SHP77 treated with DMSO at 0.1 percent for 48 hours (cell line): ENCODE measurements at places on chromosomes 2 and 18.

GRCh38 chr2:35447215-35447614, 908.4 kb upstream of the CRIM1 start:
- DNase-seq = no peak

DNA sequence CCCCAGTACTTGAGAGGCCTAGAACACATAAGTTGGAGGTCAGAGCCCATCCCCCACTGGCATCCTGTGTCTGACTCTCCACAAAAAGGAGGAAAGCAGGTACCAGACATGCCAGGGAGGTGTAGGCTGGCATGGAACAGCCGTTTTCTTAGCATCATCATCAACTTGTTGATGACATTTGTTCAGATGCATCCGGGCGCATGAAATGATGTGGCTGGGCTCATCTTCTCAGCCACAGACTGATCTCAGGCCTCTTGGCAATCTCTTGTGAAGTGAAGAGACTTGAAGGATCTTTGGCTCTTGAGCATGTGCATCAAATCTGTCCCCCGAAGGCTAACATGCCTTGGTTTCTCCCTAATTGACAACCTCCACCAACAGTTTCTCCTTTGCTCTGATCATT, 243.3 kb downstream of the TSN start:
- DNase-seq = no peak

DNA sequence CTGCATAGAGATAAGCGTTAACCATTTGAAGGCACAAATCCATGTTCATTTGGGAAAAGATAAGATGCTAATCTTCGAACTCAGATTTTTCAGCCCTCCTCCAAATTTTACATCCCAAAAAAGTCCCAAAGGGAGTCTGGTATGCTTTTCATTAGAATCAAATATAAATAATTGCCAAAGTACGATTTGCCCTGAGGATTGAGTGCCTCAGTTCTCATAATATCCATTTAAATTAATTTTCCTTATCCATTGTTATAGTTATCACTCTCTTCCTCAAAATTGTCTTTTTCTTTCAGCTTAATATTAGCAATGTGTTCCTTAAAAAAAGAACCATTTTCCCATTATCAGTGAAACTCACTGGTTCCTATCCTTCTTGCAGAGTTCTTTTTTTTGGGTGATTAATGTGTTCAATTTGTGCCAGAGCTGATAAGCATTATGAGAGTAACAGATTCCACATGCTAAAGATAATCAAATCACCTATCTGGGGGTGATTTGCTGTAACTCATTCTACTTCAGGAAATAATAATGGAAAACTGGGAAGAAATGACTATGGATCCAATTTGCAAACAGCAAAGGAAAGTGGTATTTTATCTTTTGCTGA, 686 bp downstream of the HNMT start:
- no peak for DNase-seq

GRCh38 chr2:120597595-120598193, 138.0 kb upstream of the GLI2 start:
- no peak for DNase-seq

- DNase-seq = no peak
Measured at GRCh38 chr2:28414583-28414982, 21.9 kb downstream of the FOSL2 start.

DNA sequence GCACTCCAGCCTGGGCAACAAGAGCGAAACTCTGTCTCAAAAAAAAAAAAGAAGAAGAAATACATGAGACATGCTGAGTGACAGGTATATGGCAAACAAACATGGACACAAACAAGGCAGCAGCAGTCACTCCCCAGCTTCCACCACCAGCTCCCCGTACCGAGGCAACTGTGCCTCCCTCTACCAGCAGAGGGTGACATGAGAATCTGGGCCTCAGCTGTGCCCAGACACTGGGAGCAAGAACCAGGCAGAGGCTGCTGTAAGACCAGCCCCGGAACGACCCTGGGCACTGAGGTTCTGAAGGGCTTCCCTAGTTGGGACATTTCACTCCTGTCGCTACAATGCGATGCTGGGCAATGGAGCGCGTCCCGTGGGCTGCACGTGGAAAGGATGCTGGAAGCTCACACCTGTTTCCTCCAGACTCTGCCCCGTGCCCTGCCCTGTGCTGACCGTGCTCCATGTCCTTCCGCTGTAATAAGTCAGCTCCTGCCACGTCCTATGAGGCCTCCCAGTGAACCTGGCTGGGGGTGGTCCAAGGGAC, 37.1 kb downstream of the BOK start:
- DNase-seq = no peak

DNA sequence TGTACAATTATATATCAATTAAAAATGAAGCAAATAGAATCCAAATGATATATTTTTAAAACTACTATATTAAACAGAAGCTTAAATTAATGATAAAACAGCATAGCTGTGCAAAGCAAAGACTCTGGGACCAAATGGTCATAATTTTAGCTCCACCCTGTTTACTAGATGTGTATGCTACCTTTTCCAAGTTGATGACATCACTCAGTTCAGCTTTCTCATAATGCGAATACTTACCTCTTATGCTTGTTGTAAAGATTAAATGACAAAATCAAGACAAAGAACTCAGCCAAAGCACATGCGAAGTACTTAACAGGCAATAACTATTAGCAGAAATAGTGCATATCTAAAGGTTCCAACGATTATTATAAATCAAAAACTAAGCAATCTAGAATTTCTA, 51.6 kb downstream of the LNPK start:
- no peak for DNase-seq

DNA sequence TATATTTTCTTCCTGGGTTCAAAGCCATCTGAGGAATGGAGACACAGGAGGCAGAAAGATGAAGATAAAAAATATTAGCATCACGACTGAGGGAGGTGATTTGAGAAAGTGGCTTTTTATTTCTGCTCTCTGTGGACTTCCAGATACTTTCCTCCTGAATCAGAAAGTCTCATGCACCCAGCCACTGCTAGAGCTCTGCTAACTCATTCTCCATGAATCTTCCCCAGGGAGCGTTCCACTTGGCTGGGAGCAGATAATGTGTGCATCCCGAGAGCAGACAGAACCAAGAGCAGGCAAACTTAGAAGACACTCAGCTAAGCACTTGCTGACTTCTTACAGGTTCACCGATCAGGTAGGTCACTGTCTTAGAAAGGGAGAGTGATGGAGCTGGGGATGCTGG, 264.1 kb upstream of the THUMPD2 start:
- no peak for DNase-seq

DNA sequence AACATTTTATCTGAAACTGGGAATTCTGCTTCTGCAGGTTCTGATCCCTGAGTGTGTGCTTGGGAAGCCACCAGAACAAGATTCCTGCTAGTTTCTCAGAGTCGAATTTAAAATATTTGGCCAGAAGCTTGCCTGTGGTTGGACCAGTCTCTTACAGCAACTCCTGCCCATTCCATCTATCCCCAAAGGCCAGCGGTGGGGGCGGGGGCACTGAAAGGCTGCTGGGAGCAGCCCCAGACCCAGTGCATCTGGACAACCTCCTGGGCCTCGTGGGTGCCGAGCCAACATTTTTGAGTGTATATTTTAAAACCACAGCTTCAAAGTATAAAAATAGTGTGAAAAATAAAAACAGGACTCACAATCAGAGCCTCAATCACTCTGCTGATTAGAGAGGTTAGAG, 38.6 kb upstream of the ZFP36L2 start:
- no peak for DNase-seq

DNA sequence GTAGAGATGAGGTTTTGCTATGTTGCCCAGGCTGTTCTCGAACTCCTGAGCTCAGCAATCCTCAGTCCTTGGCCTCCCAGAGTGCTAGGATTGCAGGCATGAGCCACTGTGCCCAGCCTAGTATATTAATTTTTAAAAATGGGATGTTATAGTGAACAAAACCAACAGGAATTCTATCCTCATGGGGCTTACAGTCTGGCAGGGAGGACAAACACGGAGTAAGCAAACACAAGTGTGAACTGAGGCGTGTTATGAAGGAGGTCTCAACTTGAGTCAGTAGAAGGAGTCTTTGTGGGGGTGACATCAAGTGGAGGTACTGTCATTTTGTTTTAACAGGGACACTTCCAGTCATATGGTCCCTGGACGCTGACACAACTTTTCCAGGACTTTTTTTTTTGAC, 33.1 kb downstream of the EMILIN2 start:
- no peak for DNase-seq

GRCh38 chr2:98713332-98714015, 17.5 kb downstream of the MGAT4A start:
- no peak for DNase-seq

DNA sequence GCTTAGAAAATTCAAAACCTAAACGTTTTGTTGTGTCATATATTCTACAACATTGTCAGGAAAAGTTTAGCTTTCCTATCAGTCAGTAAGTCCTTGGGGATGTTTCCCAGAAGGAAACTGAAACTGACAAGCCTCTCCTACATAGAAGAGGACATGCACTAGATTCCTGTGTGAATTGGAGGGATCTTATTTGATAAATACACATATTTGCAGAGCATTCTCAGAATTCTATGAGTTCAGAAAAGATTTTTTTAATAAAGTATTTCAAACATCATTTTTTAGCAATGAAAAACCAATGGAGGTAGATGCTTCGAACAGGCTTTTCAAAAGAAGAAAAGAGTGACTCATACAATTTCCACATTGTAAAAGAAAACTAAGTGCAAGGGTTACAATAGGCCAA, 1706.7 kb downstream of the SUCLG1 start:
- DNase-seq = no peak

DNA sequence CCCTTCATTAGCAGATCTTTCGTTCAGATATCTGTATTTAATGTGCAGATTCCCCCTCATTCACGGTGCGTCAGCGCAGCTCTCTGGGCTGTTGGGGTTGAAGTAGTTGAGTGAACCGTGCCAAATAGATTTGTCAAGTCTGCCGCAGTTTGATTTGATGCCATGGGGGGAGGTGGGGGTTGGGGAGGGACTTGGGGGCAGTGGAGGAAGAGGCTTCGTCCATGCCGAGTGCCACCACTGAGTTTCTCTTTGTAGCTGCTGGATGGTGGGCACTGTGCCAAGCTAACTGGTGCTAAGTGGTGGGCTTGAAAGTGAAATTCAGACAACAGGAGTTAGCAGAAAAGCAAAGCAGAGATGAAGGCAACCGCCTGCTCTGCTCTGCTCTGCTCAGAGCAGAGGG, 47.9 kb downstream of the NRP2 start:
- no peak for DNase-seq

- no peak for DNase-seq
Measured at GRCh38 chr2:99112617-99113016, 28.9 kb upstream of the C2orf15 start.

- DNase-seq = peak; percentile 1
Measured at GRCh38 chr18:7038330-7038851, 79.2 kb downstream of the LAMA1 start.

DNA sequence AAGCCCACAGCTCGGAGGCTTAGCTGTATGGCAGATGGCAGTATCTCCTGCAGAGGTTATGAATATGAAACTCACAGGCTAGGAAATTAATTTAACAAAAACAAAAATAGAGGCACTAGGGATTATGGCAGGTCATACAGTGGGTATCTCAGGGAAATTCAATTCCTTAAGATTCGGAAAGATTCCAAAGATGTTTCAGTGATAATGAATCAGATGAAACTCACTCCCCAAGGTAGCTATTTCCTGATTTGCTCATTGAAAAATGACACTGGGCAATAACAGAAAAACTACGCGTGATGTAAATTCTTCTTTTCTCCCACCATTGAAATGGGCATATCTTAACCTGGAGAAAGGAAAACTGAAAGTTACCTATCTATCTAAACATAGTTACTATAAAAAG, 414.1 kb downstream of the STK39 start:
- no peak for DNase-seq

GRCh38 chr2:241734208-241734466, 293 bp upstream of the D2HGDH start:
- no peak for DNase-seq

GRCh38 chr2:218895326-218895725, 14.7 kb downstream of the WNT10A start:
- no peak for DNase-seq

GRCh38 chr2:110674620-110675555, 3.0 kb downstream of the BUB1 start:
- DNase-seq = no peak

- no peak for DNase-seq
Measured at GRCh38 chr2:98859323-98859722, 76.7 kb downstream of the CRACDL start.

GRCh38 chr2:201406077-201406662, 45.1 kb downstream of the TRAK2 start:
- DNase-seq = no peak

- DNase-seq = no peak
Measured at GRCh38 chr2:64277101-64277849, 133.1 kb upstream of the PELI1 start.

DNA sequence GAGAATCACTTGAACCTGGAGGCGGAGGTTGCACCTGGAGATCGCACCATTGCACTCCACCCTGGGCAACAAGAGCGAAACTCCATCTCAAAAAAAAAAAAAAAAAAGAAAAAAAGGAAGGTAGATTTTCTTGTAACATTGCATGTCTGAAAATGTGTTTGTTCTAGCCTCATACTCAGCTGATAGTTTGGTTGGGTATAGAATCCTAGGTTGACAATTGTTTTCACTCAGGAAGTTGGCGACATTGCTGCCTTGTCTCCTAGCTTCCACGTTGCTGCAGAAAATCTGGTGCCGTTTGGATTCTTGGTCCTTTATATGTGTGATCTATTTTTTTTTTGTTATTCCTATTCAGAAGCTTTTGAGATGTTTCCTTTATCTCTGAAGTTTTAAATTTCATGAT, 4.7 kb downstream of the ING5 start:
- no peak for DNase-seq

GRCh38 chr2:241123816-241124536, 21.9 kb upstream of the MTERF4 start:
- no peak for DNase-seq

GRCh38 chr2:241796209-241796608, 12.8 kb upstream of the NEU4 start:
- DNase-seq = no peak

- no peak for DNase-seq
Measured at GRCh38 chr18:48680339-48681250, 141.8 kb downstream of the CTIF start.

GRCh38 chr2:161709428-161709827, 85.2 kb downstream of the SLC4A10 start:
- no peak for DNase-seq

GRCh38 chr2:240463866-240464481, 28.5 kb downstream of the GPC1 start:
- DNase-seq = no peak

- no peak for DNase-seq
Measured at GRCh38 chr2:162063281-162063680, 10.7 kb downstream of the DPP4 start.

GRCh38 chr2:154670083-154670482, 28.4 kb upstream of the KCNJ3 start:
- DNase-seq = no peak

- no peak for DNase-seq
Measured at GRCh38 chr2:212709280-212709679, 170.7 kb upstream of the ERBB4 start.

GRCh38 chr2:27653397-27653796, 10.0 kb downstream of the SUPT7L start:
- DNase-seq = no peak

GRCh38 chr2:95171902-95172301, 6.3 kb downstream of the ZNF2 start:
- DNase-seq = no peak

- no peak for DNase-seq
Measured at GRCh38 chr2:175937216-175937615, 64.9 kb downstream of the LNPK start.
